ENCODE measurements at places on chromosomes 13 and 19.

DNA sequence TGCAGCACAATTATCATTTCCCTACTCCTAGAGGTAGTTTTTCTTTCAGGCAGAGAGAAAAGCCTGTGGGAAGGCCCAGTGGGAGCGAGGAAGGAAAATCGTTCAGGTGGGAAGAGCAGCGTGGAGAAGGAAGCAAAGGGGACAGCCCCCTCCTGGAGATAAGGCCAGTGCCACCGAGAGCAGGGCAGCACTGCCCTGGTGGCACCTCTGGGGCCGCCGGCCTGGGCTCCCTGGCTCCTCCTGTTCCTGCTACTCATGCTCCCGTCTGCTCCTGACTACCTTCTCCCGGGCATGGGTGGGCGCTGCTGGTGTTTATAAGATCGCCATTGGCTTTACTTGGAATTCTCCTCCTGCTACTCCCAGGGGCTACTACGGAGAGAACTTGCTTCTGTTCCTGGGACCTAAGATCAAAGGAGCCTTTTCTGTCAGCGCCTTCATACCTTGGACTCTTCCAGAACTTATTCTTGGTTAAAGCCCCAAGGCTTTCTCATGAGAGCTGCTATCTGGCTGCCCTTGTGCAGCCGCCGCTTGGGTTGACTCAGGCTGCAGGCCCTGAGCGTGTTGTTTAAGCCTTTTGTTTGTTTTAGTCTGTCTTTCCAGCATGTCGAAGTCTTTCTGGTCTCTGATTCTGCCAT, 3.7 kb upstream of the FLT1 start:
- DNase-seq = no peak

GRCh38 chr13:97279913-97280312, 57.8 kb downstream of the MBNL2 start:
- no peak for DNase-seq

GRCh38 chr13:49214917-49215376, 5.2 kb upstream of the MLNR start:
- DNase-seq = peak; percentile 22

DNA sequence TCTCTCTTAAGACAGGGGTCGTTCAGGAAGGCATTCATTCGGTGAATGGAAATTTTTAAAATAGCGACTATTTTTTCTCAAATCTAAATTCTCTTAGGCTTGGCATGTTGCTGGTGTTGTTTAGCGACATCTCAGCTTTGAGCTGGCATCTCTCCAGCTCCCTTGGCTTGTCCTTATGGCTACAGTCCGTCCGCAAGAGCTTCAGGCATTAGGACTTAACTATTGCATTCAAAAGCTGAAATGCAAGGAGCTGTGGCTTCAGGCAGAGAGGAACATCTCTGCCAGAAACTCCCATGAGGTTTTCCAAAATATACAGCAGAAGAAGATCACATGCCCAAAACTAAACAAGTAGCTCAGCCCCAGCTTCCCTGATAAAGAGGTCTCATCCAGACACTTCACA, 578.5 kb downstream of the EFNB2 start:
- peak; percentile 41 for DNase-seq

DNA sequence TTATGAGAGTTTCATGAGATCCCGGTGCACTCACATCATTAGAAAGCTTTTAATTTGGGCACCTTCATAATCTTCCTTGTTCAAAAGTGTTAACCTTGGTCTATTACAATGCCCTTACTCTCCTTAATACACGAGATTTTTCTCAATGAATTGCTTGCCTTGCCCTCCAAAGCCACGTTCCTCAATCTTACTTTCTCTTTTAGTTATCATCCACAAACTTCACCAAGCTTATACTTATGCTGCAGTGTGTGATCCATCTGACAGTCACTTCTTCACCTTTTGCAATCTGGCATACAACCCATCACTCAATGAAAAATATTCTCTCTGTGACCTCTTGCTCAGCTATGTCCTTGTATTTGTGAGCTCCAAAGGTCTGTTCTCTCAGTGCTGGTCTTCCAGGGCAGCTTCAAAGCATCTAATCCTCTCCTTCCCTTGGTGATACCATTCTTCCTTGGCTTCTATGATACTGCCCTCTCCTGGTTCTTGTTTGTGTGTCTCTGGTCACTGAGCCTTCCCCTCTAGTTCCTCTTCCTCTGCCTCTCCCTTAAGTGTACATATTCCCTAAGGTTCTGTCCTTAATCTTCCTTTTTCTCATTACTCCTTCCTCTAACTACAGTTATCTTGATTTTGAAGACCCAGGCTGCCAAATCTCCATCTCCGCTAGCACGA, 202.2 kb upstream of the STARD13 start:
- peak; percentile 89 for DNase-seq

- no peak for DNase-seq
These were observed 770 bp downstream of the HNRNPM start for GRCh38 chr19:8445488-8446001.
